ENCODE measurements at places on chromosomes 2 and 18.

DNA sequence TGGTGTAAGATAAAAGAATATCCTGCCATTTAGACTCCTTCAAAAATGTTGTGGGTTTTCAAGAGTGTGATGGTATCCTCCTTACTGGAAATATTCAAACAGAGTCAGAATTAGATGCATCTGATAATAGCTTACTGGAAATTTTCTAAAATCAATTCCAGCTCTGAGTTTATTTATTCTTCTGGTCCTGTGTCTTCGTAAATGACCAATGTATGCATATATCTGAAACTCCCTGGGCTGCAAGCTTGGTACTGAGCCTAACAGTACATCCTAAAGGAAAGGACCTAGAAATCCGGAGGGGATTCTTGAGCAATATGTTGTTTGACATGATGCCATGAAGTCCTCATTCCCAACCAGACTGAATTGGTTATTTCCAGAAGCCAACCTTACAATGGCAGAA lies 130.4 kb downstream of the KCNE4 start:
- no peak for DNase-seq

GRCh38 chr2:123693836-123694235 lies 331.3 kb upstream of the CNTNAP5 start:
- DNase-seq, result no peak

- peak; percentile 70 for DNase-seq
These were observed 20.3 kb downstream of the SLC8A1 start for GRCh38 chr2:40431600-40431955.

- DNase-seq, result no peak
These were observed 266.0 kb downstream of the SH3BP4 start for GRCh38 chr2:235217846-235218245.

GRCh38 chr2:156982615-156983014 lies 274.9 kb upstream of the GALNT5 start:
- DNase-seq, result no peak

- peak; percentile 44 for DNase-seq
These were observed 87.5 kb downstream of the TFCP2L1 start for GRCh38 chr2:121197369-121198091.

- DNase-seq, result no peak
These were observed 88.4 kb downstream of the DSEL start for GRCh38 chr18:67428158-67428557.

- no peak for DNase-seq
These were observed 44.5 kb upstream of the KCNE4 start for GRCh38 chr2:223007531-223007930.
